ENCODE measurements at places on chromosomes 3 and 15.

DNA sequence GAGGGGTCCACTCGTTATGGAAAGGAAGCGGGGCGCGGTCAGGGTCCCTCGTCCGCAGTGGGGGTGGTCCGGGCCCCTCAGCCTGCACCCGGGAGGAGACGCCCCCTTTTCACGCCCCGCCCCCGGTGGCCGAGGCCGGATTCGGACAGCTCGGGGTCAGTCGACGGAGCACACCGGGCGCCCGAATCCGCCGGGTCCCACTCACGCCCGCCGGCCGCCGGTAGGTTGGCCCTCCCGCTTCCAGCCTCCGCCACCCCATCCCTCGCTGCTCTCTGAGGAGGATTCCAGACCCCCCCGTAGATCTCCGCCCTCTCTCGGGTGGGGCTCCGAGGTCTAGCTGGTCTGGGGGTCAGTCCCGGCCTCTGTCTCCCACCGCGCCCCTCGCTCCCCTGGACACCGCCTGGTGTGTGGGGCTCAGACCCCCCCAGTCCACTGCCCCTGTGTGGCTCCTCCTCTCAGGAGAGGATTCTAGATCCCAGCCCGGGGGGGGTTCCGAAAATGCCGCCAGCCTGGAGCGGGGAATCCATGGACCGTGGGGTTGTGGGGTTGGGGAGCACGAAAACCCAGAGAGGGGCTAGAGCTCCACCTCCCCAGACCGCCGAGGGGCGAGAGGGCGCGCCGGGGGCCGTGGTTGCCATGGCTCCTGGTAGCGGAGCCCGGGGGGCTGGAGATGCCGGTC lies 725 bp downstream of the CHL1 start:
- DNase-seq = peak; percentile 68

GRCh38 chr15:41347236-41347635 lies 14.6 kb downstream of the NUSAP1 start:
- no peak for DNase-seq

- DNase-seq = no peak
These were observed 90.3 kb downstream of the FMN1 start for GRCh38 chr15:33104212-33104611.

DNA sequence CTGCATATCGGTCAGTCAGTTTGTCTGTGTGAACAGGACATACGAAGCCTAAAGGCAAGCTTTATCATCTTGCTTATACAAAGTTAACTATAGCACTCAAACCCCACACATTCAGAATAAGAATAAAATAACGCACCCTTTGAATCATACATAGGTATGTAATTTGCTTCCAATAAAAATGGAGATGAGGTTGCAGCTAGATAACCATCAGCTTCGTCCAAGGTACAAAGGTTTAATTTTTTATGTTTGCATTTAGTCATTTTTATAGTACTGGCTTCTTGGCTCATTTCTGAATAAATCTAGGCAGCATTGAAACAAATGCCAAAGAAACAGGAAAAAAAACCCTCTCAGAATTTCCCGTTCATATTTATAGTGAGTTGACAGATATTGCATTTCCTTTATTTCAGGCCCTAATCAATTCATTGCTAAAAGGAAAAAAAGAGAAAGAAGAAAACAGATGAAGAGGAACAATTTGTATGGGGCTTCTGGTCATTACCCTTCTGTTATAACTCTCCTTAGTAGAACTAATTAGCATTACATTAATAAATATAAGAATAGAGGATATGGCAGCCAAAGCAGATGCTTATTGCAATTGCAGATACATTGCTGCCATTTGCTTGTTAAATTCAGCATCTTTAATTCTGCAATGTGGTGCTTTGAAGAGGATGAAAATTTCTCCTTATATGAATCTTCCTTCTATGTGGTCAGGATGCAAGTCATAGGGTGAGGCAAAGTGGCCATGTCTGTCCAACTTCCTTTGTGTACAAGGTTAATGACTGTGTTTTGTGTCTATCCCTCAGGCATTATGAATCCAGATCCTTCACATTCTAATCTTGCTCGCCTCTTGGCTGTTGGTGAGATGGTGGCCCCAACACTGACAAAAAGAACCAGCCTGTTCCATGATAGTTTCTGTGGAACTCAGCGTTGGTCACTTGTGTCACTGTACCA lies 550.0 kb downstream of the AGBL1 start:
- DNase-seq = no peak

Measured in sciatic nerve (tissue), 2 donors.